ENCODE measurements at places on chromosomes 12 and 14. TPM values are rescaled to one million over a fixed set of nuclear protein-coding genes. Genes with fewer than 3 reads are reported as not detected.

Gene WSCD2
- 0.72 TPM for total RNA-seq

Gene KLRC2
- total RNA-seq, result 2.6 TPM

Gene GARIN6
- total RNA-seq, result not detected

Gene KLRC4
- total RNA-seq, result 1.4 TPM

Gene SSPN
- 19.0 TPM for total RNA-seq

Gene IL22
- not detected for total RNA-seq

Gene RTL1
- total RNA-seq, result not detected

Gene TMCC3
- 92.0 TPM for total RNA-seq

Data from mucosa of descending colon (tissue), 3 donors.